ENCODE measurements at places on chromosomes 7 and 10.

DNA sequence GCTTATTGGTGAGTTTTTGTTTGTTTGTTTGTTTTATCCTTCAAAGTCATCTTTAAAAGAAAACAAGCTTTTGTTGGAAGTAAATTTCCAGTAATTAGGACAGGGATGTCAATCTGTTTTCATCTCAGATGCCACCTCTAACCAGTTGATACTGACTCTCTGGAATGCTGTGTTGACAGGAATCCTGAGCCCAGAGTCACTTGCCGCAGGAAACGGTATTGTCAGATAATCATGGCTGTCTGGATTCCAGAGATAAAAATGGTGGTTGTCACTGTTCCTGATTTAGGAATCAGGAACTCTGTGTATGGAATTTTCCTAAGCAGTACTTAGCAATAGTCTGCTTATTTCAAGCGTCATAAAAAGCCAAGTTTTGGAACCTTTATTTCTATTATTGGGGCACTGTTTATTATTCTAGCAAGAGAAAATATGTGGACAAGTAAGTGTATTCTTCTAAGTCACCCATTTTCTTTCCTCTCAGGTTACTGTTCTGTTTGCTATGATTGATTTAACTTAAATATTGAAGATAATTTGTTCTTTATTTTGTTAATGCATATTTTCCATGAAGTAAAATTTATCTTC lies 39.2 kb downstream of the CDC123 start:
- DNase-seq: no peak

DNA sequence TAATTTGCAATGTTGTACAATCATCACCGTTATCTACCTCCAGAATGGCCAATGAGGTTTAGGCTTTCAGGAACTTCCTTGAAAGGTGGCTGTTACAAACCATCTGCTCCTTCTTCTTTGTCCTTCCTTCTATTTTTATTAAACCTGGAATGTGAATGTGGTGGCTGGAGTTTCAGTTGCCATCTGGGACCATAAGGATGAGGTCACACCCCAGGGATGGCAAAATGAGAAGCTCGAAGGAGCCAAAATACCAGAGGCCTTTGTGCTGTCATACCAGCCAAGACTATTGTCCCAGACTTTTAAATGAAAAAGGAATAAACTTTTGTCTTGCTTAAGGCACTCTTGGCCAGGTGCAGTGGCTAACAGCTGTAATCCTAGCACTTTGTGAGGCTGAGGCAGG lies 30.9 kb upstream of the LMTK2 start:
- no peak for DNase-seq

DNA sequence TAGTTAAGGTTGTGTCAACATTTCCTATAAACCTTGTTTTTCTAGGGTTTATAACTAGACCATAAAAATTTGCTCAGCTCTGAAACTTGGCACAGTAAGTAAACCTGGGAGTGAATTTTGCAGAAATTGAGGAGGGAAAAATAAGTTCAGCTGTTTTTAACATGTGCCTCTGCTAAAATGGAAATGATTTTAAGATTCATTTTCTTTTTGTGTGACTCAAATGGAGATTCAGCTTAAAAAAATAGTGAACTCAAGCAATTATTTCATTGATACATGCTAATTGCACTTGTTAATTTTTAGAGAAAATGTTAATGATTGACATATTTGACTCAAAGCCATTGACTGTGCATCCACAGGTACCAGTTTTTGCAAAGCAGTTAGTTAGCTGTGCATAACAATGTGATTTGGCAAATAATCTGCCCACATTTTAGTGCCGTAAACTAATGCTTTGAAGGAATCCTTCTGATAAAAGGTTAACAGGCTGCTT lies 68.5 kb upstream of the ZNF438 start:
- no peak for DNase-seq

- no peak for DNase-seq
These were observed 750 bp upstream of the CDK14 start for GRCh38 chr7:90595342-90595800.

DNA sequence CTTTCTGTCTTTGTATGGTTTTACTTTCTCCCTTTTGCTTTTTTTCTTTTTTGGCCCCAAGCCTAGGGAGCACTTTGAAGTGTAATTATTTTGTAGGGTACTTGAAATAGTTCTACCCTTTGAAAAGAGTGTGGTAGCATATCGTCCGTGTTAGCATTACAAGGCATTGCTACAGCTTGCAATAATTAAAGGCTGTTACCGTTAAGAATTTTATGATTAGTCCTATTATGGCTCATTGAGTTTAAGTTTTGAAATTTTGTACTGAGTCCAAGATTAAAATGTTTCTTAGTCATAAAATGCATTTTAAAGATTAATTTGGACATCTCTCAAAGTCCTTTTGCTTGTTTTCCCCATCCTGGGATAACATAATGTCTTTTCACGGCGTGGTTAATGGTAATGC lies 490.0 kb upstream of the LRRN3 start:
- no peak for DNase-seq

- DNase-seq: no peak
These were observed 92.5 kb downstream of the EZH2 start for GRCh38 chr7:148791546-148791945.

GRCh38 chr10:33279811-33280602 lies 54.5 kb downstream of the NRP1 start:
- DNase-seq: no peak

DNA sequence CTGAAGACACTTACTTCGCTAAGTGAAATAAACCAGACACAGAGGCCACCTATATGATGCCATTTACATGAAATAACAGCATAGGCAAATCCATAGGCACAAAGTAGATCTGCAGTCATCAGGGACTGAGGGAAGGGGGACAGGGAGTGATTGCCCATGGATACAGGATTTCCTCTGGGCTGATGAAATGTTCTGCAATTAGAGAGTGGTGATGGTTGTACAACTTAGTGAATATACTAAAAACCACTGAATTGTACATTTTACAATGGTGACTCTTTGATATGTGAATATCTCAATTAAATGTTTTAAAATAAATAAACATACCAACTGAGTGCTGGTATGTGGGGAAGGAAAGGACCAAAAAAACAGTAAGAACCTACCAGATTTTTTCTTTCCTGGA lies 20.4 kb downstream of the PPA1 start:
- no peak for DNase-seq

DNA sequence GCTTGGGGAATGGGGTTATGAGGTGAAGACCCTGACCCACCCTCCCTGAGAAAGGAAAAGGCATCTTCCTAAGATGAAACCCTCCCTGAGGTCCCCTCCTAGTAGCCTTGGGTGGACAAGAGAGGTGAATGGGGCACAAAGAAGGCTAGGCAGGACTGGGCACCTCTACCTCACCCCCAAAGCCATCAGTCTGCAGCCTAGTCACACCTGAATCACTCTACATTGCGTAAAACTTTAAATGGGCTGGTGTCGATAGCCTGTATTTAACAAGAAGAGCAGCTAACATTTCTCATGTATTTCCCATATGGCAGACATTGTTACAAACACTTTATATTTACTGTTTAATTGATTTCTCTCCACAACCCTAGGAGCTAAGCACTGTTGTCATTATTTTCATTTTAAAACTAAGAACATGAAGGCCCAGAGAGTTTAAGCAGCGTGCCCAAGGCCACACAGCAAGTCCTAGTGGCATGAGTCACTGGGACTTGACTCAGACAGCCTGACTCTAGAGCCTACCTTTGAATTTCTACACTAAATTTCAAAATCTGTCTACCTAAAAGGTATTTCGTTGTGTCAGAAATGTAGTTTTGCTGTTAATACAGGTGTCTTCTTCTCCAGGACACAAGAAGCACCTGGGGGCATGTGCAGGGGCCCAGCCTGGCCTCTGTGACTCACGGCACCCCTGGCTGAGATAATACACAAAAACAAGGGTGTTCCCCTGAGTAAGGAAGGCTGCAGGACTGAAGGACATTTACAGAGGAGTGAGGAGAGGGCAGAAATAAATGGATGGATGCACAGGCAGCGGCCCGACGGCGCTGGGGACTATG lies 3.4 kb downstream of the AOC1 start:
- DNase-seq: no peak

DNA sequence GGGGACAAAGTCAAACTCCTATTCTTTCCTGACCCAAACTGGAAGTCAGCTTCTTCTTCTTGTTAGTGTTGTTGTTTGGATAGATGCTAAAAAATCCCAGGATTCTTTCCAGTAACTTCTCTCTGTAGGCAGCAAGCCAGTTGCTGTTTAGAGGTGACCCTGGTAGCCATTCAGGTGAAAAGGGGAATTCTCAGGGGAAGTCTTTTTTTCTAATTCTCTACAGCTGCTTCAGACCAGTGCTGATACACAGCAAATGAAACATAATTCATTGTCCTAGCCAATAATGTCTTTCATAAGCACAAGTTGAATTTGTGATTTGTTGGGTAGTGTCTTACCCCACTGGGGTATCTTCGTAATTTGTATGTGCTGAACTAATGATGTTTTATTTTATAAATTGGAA lies 357.3 kb downstream of the BBS9 start:
- no peak for DNase-seq
